ENCODE measurements at places on chromosomes 11 and 22. TPM values are rescaled to one million over a fixed set of nuclear protein-coding genes. Genes with fewer than 3 reads are reported as not detected.

The MPPED2 gene
- total RNA-seq: 77.2 TPM

GRCh38 chr22:45308957-45309421, 745 bp upstream of the FAM118A start:
- DNase-seq: no peak

DNA sequence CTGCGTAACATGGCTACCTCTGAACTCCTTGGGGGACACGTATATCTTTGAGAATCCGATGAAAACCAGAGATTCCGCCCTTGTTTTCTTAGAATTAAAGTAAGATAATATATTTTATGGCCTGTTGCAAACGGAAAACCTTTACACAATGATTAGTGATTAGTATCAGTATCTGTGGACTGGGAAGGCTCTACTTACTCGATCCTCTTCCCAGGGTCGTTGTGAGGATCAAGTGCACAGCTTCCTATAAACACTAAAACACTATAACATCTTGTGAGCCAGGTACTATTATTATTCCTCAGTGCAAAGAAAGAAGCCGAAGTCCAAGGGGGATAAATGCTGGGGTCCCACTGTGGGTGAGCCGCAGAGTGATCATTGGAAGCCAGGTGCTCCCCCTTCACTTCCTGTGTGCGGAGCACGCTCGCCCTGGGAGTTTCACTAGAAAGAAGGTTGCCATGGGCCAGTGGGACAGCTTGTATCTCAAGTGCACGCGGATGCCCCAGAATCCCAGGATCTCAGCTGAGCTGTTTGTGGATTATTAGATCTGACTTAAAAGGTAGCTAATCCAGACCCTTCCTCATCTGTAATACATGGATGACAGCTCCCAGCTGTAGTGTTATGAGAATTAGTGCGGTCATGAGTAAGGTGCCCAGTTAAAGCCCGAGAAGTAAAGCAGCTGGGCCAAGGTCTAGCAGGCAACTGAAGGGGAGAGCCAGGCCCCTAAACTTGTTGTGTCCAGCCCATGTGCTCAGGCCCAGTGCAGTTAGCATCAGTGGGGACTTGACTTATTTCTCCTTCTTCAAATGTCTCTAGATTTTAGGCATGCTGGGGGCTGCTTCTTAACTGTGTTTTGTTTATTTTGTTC, 839 bp downstream of the CBY1 start:
- no peak for DNase-seq

- no peak for DNase-seq
Observed at GRCh38 chr22:39534092-39534506, 1.6 kb upstream of the RPS19BP1 start.

DNA sequence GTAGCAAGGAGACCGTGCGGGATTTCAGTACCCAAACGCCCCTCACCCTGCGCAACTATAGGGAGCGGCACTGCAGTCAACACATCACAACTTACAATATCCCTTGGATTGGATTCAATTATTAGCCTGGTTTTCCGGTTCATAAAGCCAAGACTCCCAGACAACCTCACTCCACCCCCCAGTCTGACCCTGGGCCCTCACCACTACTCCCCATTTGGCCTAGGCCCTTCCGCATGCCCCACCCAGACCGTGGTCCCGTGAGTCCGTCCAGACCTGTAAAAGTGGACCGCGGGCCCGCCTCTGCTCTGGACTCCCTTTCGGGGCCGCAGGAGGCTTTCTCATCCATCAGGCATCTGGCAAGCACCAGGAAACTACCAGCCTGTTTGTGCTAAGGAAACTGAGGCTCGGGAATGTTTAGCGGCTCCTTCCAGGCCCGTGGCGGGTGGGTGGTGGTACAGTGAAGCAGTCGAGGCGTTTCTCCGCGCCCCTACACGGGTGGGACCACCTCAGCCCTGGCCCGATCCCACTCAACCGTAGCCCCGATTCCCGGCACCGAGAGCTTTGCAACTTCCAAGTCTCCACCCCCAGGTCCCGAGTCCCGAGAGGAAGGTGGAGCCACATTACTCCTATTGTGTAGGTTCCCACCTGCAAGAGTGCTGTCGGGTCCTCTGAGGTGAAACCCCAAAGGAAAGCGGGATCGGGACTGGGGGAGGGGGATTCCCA, 679 bp upstream of the DPP3 start:
- DNase-seq: peak; percentile 73

The BRSK2 gene
- 1.7 TPM for total RNA-seq

- no peak for DNase-seq
Observed at GRCh38 chr22:20149257-20150250, 1.3 kb downstream of the CCDC188 start.

The ANKK1 gene
- total RNA-seq: 1.4 TPM

DNA sequence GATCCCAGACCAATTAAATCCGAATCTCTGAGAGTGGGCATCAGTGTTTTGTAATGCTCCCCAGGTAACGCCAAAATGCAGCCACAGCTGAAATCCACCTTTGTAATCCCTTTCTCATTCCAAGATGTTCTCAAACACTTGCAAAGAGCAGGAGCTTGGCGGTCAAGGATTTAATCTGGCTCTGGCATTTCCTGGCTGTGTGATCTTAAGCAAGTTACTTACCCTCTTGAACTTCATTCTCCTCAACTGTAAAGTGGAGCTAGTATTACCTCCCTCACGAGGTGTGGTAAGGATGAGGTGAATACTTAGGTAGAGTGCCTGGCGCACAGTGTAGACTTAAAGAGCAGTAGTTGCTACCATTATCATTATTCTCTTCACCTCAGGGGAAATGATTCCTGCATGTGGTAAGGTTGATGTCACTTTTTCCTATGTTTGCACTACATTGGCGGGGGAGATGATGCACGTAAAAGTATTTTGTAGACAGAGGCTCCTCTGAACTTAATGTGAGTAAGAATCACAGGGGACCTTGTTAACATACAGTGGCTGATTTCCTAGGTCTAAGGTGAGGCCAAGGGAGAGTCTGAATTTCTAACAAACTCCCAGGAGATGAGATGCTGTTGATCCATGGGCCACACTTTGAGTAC, 210.4 kb upstream of the PITPNB start:
- no peak for DNase-seq

- no peak for DNase-seq
Observed at GRCh38 chr22:45563362-45564040, 60.8 kb downstream of the FBLN1 start.

GRCh38 chr11:128528294-128528693, 59.1 kb downstream of the ETS1 start:
- no peak for DNase-seq

DNA sequence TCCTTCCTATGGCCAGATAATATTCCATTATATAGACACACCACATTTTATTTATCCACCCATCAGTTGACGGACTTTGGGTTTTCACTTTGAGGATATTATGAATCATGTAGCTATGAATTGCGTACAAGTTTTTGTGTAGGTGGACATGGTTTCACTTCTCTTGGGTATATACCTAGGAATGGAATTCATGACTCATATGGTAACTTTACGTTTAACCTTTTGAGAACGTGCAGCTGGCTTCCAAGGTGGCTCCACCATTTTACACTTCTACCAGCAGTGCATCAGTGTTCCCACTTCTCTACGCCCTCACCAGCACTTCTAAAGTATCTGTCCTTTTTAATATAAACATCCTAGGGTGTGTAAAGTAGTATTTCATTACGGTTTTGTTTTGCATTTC, 112.0 kb downstream of the PLEKHA7 start:
- no peak for DNase-seq

DNA sequence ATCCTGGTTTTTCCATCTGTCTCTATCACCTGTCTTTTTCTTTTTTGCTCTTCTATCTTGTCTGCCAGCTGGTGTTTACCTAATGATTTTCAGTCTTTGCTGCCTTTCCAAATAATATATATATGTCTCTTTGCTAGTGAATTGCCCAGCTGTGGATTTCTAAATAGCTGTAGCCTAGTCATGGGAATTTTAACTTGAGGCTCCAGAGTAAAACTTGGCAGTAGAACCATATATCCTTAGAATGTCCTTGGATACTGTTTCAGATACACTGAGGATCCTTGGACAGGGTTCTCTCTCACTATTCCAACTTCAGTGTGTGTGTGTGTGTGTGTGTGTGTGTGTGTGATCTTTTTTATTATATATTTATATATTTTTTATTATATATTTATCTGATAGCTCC, 2285.3 kb downstream of the LRRC4C start:
- no peak for DNase-seq

The FDXACB1 gene
- total RNA-seq: 3.8 TPM

GRCh38 chr11:7673724-7674434, 579 bp upstream of the CYB5R2 start:
- DNase-seq: peak; percentile 74

- DNase-seq: no peak
Observed at GRCh38 chr22:39852799-39853198, 40.8 kb downstream of the ENTHD1 start.

GRCh38 chr22:19812910-19813309, 41.8 kb downstream of the GNB1L start:
- no peak for DNase-seq
